ENCODE measurements at places on chromosomes 13 and 19. TPM values are rescaled to one million over a fixed set of nuclear protein-coding genes. Genes with fewer than 3 reads are reported as not detected.

Gene B3GNT3
- total RNA-seq, result not detected

Gene EXOC3L2
- total RNA-seq, result 2.9 TPM

Gene SIX5
- total RNA-seq, result 4.1 TPM

Gene ZNF223
- total RNA-seq, result 11.1 TPM

Gene ZNF568
- 40.5 TPM for total RNA-seq

Gene KISS1R
- 2.1 TPM for total RNA-seq

- H3K36me3 ChIP-seq, result no peaks in the 10 kb centered on the region
- H3K27me3 ChIP-seq, result no peaks in the 10 kb centered on the region
- no peak overlapping the region for H3K27ac ChIP-seq
- no peak overlapping the region for H3K4me3 ChIP-seq
- H3K4me1 ChIP-seq, result no peaks in the 10 kb centered on the region
These were observed 70.6 kb downstream of the DGKH start for GRCh38 chr13:42119041-42119440.

DNA sequence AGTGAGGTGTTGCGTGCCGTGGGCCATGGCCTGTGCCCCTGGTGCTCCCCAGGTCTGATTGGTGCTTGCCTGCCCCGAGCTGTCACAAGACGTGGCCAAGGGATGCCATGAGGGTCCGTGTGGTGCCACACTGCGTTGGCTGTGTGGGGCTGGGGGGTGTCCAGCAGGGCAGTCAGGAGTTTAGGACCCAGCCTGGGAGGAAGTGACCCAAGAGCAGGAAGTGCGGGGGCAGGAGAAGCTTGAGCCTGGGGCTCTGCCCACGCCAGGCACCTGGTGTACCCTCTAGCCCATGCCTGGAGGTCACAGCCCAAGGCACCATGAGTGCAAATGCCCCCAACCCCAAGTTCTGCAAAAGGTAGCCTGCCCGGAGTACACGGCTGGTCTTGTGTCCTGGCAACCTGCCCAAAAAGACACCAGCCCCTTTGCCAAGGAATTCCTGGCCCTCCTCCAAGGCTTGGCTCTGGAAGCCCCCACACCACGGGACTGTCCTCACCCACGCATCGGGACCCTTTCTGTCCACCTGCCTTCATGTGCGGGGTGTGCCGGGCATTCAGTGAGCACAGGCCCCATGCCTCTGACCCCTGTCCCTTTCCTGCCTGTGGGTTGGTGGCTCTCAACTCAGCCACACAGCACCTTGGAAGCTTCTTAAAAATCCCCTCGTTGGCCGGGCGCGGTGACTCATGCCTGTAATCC is 24.9 kb downstream of the MPND start:
- no peak overlapping the region for H3K4me3 ChIP-seq
- H3K27ac ChIP-seq, result no peak overlapping the region
- H3K36me3 ChIP-seq, result peaks cover 91% of the 10 kb centered on the region
- DNase-seq, result peak; percentile 75
- peaks cover 66% of the 10 kb centered on the region for H3K4me1 ChIP-seq

DNA sequence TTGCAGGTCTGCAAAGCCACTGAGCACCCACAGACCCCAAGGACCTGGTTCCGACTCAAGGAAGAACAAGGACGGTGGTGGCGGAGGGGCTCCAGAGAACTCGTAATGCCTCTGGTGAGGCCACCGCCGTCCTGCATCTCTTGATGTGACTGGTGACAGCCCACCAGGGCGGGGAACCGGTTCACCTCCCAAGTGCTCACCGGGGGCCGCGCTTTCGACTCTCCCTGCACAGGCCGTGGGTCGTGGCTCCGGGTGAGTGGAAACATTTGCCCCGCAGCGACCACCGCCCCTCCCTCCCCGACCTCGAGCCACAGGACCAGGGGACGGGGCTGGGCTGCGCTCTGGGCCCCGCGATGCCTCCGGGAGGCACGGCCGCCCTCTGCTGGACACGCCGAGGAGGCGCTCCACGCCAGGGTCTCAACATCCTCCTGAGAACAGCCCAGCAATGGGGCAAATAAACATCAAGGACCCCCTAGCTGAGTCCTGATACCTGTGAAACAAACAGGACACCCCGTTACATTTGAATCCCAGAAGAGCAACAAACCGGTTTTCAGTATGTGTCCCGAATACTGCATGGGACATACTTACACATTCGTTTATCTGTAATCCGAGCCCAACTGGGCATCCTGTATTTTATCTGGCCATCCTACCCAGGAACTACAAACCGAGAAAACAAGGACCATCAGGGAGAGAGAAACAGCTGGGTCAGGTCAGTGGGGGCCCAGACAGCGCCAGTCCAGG is 3.9 kb upstream of the PLPP2 start:
- peaks cover 49% of the 10 kb centered on the region for H3K27me3 ChIP-seq
- DNase-seq, result no peak
- no peaks in the 10 kb centered on the region for H3K36me3 ChIP-seq

DNA sequence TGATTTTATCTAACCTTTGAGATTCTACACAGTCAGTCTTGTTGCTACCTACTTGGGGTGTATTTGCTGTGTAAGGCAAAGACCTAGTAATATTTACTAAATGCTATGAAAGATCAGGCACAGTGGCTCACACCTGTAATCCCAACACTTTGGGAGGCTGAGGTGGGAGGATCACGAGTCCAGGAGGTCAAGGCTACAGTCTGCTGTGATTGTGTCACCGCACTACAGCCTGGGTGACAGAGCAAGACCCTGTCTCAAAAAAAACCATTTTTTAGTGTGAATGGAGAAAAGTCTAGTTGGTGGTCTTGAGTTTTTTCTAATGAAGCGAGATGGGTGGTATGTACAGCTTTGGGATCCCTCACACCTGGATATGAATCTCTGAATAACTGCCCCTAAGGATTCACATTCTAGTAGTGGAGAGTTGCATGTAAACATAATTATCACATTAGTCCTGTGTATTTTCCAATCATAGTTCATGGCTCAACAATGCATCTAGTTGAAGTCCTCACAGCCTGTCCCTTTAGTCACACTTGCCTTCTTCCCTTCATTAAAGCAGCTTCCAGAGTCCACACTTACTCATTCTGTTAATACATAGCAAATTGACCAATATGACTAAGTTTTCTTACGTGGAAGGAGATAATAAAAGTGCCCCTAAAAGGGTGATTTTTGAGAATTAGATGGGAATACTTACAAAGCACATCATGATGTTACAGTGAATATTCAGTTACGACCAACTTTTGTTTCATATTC is 7.5 kb downstream of the RPL21 start:
- H3K36me3 ChIP-seq, result peaks cover 29% of the 10 kb centered on the region
- H3K27me3 ChIP-seq, result no peaks in the 10 kb centered on the region
- H3K4me3 ChIP-seq, result no peak overlapping the region
- DNase-seq, result no peak
- H3K27ac ChIP-seq, result no peak overlapping the region
- no peaks in the 10 kb centered on the region for H3K4me1 ChIP-seq

DNA sequence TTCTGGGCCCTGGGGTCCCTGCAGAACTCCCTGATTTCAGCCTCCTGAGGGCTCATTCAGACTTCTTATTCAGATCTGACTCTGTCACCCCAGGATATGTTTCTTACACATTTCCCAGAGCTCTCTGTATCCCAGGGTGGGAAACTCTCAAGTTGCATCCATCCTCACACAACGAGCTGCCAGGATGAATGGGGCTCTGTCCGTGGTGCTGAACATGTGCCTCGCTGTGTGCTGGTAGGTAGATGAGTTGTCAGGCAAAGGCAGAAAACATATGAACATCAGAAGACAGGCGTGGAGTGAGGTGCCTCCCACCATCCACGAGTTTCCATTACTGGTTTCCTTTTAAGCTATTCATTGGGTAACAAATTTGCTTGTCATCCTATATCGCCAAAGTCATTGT is 11.4 kb upstream of the IGFL1 start:
- DNase-seq, result peak; percentile 46
- no peak overlapping the region for H3K4me3 ChIP-seq
- H3K27ac ChIP-seq, result no peak overlapping the region
- no peaks in the 10 kb centered on the region for H3K27me3 ChIP-seq
- peaks cover 3% of the 10 kb centered on the region for H3K36me3 ChIP-seq

DNA sequence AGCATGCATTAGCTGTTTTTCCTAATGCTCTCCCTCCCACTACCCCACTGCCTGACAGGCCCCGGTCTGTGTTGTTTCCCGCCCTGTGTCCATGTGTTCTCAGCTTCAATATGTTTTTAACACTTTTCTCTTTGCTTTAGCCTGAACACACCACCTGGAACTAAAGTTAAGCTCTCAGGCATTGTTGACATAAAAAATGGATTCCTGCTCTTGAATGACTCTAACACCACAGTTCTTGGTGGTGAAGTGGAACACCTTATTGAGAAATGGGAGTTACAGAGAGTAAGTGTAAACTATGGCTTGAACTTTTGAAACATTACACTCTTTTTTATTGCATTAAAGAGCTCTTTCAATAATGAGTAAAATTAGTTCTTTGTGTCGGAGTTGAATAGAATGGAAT is 70.1 kb downstream of the TDRD3 start:
- H3K27ac ChIP-seq, result no peak overlapping the region
- H3K36me3 ChIP-seq, result peaks cover 5% of the 10 kb centered on the region
- H3K4me1 ChIP-seq, result no peaks in the 10 kb centered on the region
- no peak overlapping the region for H3K4me3 ChIP-seq
- no peaks in the 10 kb centered on the region for H3K27me3 ChIP-seq
- DNase-seq, result no peak
